NCI-H1092 treated with DMSO at 0.1 percent for 48 hours (cell line): ENCODE measurements at places on chromosomes 5 and 9.

DNA sequence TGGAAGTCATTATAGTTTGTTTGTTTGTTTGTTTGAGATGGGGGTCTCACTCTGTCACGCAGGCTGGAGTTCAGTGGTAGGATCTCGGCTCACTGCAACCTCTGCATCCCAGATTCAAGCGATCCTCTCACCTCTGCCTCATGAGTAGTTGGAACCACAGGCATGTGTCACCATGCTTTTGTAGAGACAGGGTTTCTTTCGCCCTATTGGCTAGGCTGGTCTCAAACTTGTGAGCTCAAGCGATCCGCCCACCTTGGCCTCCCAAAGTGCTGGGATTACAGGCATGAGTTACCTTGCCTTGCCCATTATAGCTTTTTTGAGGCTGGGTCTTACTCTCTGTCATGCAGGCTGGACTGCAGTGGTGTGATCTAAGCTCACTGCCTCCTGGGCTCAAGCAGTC, 28.8 kb downstream of the NSD1 start:
- DNase-seq, result no peak

DNA sequence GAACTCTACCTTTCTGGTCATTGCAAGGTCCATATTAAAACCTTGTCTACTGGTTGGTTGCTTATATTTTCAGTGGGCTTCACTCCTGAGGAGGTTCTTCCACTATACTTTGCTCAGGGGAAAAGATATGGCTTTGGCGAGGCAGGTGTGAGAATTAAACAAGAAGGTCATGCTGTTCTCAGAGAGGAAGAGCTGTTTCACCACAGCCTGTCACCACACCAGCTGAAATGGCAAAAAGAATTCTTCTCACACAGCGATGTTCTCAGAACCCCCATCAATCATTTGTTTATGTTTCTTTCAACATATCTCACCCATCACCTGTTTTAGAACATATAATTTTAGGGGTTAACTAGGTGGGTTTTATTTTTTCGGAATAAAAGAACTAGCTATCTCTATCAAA, 38.6 kb downstream of the CAPSL start:
- no peak for DNase-seq

DNA sequence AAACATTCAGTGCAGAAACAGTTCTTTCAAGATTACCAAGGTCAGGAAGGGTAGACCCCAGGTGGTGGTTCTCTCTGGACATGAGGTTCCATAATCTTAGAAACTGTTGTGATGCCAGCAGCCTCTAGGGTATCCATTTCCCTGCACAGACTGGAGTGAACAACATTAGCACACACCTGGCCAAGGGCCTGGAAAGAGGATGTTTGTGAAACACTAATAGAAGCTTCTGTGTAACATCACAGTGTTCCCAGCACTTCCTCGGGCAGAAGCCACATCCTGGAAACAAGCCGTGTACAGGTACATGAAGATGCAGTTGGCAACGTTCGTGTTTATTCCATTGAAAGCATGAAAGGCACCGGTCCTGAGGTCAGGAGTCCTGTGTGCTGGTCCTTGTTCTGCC, 598.2 kb upstream of the KLF4 start:
- peak; percentile 8 for DNase-seq

DNA sequence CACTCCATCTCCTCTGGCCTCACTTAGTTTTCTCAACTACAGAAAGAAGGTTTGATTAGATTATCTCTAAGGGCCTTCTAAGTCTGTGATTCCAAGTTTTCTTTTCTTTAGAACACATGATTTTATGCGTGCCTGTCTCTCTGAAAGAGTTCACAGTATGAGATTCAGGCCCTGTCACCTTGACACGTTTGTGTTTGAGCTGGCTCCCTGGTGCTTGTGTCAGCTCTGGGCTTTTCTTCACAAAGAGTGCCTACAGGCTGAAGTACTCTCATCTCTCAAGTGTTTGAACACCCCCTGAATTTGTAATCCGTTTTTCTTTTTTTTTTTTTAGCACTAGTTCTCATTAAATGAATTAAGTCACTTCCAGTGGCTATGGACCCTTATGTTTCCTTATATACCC, 306.9 kb upstream of the C9orf72 start:
- DNase-seq, result peak; percentile 74
